ENCODE measurements at places on chromosomes 13 and 19. TPM values are rescaled to one million over a fixed set of nuclear protein-coding genes. Genes with fewer than 3 reads are reported as not detected.

GRCh38 chr13:29125191-29125933, 305.2 kb downstream of the MTUS2 start:
- no peak for ATAC-seq

DNA sequence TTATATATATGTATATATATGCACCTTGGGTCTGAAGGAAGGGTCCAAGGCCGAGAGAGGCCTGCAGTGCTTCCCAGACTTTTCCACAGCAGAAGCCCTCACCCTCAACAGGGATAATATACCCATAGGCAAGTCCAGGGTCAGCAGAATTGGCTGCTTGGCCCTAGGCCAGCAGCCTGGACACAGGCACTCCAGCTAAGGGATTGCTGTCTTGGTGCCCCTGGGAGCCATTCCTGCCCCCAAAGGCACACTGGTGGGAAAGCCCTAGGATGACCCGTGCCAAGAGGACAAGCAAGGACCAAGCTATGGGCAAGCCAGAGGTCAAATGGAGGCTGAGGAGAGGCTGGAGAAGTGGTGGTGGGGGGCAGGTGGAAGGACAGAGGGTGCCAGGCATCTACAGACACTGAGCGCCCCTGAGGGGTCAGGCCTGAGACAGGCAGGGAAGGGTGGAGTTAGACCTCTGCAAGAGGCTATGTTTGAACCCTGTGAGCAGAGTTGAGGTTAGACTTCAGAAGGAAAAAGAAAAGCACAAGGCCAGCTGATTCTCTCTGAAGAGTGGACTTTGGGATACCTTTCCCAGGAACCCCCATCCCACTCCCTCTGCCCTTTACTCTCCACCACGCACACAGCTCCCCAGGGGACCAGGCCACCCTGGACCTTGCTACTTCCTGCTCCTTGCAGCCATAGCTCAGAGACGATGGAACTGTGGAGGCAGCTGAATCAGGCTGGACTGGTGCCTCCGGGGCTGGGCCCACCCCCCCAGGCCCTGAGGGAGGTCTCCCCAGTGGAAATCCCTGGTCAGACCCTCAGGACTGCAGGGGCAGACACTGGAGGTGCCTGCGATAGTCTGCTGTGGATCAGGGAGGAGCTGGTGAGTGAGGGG, at the start of gene ERICH4:
Gene ERICH4 (plus strand): TSS at position 684 of the 883 bp plus-strand sequence. CDS start 14 bp downstream, at position 698.
- no peak for ATAC-seq

DNA sequence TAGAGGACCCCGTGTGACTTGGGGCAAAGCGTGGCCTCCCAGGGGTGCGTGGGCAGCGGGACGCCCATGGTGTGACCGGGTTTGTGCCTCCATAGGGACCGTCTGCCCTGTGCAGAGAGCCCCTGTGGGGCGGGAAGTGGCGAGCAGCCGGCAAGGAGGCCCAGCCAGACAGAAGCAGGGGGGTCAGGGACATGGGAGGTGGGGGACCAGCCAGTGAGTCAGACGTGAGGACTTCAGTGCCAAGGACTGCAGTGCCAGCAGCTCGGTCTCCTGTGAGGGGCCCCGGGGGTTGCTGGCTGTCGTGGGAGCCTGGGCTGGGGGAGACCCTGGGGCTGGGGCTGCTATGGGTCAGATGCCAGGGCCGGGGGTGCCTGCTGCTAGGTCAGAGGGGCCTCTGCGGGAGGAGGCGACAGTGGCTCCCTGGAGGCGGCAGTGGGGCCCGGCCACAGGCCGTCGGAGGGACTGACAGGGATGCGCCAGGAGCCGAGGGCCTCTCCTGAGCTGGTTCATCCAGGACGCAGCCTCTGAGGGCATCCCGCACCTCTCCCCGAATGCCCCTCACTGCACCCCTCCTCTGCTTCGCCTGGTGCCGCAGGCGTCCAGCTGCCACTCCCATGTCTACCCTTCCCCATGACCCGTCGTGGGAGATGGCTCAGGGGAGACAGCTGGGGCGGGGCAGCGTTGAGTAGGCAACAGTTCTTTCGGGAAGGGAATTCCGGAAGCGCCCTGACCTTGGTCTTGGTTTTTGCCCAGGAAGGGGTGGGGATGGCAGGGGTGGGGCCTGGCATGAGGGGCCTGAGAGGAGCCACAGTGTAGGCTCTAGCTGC, 80.0 kb downstream of the KDM4B start:
- peak; percentile 59 for ATAC-seq

CYP4F12 gene
- total RNA-seq, result 7.7 TPM

HRC gene
- 2.2 TPM for total RNA-seq

MUC16 gene
- 2.7 TPM for total RNA-seq

TLE6 gene
- total RNA-seq, result 0.40 TPM

FUT1 gene
- total RNA-seq, result 3.1 TPM

Data from gastroesophageal sphincter (tissue), 4 donors.